ENCODE measurements at places on chromosomes 5 and 9.

- no peak for DNase-seq
Observed at GRCh38 chr5:139212486-139212885, 14.3 kb upstream of the SIL1 start.

DNA sequence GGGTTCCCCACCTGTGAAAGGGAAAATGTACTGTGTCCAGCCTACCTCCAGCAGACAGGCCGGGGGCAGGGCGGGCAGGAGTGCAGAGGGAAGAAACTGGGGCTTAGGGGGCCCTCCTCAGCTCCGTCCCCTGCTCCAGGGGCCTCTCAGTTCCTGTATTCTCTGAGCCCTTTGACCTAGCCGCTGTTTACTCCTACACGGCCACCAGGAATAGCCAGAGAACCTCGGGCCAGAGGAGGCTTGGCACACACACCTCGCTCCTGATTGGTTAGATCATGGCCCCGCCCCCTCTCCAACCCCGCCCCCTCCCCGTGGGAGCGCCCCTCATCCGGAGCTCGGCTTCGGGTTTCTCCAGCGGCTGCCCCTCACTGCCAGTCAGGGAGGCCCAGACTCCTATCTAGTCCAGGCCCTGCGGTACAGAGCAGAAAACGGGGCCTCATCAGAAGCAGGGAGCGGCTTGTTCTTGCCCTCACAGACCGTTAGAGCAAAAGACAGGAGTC lies 2.2 kb downstream of the ST6GALNAC6 start:
- no peak for DNase-seq

DNA sequence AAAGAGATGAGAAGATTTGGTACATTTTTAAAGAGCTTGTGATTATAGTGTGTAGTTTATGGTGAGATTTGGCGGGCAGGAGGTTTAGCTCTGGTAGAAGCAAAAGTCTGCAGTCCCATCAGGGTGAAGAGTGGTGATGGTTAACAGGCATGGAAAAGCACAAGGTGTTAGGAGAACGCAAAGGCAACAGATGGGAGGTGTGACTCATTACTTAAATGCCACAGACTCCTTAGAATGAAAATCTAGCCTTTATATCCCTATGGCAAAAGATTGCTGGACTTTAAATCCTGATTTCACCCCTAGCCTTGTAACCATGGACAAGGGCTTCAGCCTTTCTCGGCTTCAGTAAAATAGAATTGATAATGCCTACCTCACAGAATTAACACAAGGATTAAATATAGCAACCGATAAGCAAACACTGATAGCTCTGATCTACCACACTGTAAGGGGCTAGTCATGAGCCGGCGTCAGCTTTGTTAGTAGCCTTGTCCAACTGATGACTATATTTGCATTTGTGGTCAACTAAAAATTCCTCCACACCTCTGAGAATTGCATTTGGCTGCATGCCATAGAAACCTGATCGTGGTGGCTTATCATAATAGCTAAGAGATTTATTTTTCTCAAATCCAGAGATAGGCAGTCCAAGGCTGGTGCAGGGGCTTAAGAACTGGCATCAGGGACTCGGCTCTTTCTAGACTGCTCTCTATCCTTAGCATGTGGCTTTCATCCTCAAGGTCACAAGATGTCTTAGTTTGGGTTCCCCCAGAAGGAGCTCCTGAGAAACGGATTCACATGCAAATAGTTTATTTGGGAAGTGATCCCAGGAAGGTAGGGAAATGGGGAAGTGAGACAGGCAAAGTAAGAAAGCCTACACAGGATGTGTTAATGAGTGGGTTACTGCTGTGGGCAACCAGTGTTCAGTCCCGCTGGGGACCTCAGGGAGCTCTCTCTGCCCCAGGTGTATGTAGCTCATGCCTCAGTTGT lies 19.6 kb downstream of the MFAP3 start:
- DNase-seq: no peak

DNA sequence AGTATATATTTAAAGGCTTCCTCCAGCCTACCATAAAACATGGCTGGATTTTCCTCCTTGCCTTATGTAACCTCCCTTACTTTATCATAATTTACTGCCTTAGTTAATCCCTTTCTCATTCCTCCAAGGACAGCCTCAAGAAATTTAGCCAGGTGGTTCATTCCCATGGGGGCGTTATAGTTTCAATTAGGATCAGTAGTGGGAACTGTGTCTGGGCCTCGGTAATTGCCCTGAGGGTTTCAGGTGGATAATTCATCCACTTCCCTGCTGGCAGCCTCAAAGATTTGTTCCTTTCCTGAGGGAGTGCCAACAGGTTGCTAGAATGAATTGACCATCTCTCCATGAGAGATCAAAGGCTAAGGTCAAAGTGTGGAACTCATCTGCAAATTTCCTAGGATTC lies 4.3 kb upstream of the GM2A start:
- DNase-seq: no peak

Data from CD4-positive, alpha-beta T cell treated with Interleukin-15 for 4 hours (primary cell).